Retina (tissue), 1 donor: ENCODE measurements at places on chromosomes 12 and 14.

DNA sequence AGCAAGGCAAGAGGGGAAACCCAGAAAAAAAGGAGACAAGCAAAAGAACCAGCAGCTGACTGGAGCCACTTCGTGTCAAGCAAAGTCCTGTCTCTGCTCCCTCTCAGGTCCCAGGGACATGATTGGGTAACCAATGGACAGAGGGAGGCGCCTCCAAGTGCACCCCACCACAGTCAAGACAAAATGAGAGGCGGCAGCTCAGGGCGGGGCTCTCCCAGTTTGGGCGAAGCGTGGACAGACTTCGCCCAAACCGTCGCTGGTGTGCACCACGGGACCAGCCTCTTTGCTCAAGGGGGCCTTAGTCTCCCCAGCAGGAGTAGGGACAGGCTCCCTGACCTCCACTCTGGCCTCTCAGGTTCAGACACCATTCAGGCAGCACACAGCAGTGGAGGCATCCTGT, 1.5 kb upstream of the BEGAIN start:
- no peak for DNase-seq

GRCh38 chr12:115223991-115224390, 540.0 kb upstream of the TBX3 start:
- DNase-seq: no peak

DNA sequence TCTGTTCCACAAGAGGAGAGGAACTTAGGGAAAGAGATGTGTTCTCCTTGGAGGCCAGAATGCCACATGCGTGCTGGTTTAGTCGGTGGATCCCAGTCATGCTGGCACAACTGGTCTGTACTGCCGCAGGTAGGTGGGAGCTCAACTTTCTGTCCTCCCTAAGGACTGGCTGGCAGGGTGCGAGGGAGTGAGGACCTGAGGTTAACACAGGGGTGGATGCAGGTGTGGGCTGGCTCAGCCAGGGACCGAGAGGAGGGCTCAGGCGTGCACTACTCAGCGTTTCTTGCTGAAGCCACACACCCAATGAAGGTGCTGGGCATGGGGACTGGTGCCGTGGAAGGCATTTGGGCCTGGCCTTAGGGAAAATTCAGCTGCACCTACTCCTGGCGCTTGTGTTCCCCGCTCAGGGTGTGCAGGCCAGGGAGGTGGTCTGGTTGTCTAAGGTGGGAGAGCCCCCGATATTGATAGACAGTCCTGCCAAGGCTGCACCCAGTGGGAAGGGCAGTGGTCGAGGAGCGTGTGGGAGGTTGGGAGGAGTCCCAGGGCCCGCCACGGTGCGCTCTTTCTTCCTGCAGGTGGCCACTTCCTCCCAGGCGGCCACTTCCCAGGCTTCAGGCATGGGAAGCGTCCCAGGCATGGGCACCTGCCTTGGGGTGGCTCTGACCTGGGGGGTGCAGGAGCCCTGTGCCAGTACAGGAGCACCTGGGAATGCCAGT, 138.4 kb downstream of the ADGRD1 start:
- no peak for DNase-seq

DNA sequence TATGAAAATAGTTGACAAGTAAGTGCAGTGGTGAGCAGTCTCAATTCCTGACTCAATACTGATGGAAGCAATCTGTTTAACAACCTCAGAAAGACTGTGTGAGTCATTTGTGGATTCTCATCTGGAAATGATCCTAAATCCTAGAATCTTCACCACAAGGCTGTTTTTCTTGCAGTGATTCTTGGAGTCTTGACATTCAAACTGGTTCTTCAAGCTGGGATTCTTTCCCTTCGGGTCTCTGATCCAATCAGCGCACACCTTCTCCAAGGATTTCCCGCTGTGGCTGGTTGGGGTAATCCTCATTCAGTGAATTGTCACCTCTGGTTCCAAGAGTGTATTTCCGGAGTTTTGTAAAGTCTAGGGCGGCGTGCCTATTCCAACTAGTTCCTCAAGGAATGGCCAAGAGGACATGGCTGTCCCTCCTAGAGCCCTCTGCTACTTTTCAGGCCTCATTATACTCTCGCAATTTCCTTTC, 37.7 kb upstream of the FOXJ2 start:
- DNase-seq: no peak
